ENCODE measurements at places on chromosomes 6 and 20.

- DNase-seq, result no peak
Measured at GRCh38 chr6:147903931-147904330, 395.4 kb downstream of the SAMD5 start.

GRCh38 chr6:113487489-113488058 lies 369.6 kb upstream of the MARCKS start:
- DNase-seq, result no peak

DNA sequence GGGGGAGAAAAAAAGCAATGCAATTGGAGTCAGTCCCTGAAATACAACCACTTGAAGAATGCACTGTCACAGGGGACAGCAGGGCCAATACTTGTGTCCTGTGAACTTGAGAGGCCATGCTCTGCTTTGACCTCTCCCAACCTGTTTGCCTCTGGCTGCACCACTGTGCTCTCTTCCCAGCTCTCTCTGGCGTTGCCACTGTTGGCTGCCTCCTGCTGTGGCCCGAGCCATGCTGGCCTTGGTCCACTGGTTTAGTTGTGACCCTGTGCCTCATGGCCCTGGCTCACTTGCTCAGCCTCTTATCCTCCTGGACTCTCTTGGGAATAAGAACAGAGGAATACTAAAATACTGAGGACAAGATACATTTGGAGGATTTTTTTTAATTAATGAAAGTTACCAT lies 14.5 kb upstream of the FBXO30 start:
- DNase-seq, result no peak

- DNase-seq, result no peak
Measured at GRCh38 chr6:6412221-6412620, 91.8 kb upstream of the F13A1 start.

DNA sequence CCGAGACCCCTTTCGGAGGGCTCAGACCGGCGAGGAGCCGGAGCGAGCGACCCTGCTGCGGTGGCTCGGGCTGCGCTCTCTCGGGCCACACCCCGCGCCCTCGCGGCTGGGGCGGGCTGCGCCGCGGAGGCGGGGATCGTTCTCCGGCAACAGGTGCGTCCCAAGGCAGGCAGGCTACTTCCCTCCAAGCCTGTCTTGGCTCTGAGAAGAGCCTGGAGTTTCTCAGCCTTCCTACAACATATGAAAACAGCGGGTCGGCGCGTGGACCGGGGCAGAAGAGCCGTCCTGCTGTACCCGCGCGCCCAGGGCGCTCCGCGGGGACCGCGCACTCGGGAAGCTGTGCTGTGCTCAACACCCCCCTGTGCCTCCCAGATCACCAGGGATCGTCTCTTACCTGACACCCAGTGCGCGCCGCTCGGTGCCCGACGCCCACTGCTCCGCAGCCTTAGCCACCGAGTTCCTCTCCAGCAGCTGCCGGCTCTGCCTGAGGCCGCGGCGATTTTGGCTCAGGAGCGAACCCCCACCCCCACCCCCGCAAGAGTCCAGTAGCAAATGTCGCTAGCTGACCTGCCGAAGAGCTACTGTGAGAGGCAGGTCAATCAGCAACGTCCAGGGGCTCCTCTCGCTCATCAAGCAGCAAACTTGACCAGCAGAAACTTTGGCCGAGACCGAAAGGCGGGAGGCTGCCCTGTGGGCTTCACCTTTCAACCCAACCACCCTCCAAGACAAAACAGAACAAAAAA lies 3.7 kb upstream of the OLIG3 start:
- DNase-seq, result no peak

DNA sequence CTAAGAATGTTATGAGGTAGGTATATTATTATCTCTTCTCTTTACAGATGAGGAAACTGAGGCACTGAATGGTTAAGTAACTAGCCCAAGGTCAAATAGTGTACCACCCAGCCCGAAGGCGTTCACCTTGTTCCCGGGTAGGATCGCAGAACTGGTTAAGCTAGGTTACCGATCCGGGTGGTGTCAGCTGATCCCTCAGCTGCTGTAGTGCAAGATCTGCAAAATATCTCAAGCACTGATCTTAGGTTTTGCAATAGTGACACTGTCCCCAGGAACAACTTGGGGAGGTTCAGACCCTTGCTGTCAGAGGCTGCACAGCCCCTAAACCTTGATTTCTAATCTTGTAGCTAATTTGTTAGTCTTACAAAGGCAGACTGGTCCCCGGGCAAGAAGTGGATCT lies 28.1 kb downstream of the SLC52A3 start:
- DNase-seq, result no peak

DNA sequence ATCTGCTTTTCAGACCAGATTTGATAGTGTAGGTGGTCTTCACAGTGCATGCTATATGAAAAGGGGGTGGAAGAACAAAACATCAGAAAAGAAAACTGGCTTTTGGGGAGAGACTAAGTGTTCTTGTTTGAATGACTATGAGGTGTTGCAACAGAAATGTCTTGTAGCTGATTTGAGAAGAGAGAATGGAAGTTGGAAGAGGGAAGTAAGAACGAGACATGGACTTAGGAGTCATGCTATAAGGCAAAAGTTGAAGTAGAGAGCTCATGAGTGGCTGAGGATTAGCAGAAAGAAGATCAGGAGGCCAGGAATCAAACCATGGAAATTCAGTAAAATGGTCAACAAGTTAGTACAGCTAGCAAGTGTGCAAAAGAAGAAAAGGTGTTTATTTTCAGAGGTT lies 32.1 kb downstream of the FNDC1 start:
- DNase-seq, result no peak
